ENCODE measurements at places on chromosomes 6 and 20.

GRCh38 chr20:23205211-23205610, 119.1 kb upstream of the CD93 start:
- no peak for DNase-seq

DNA sequence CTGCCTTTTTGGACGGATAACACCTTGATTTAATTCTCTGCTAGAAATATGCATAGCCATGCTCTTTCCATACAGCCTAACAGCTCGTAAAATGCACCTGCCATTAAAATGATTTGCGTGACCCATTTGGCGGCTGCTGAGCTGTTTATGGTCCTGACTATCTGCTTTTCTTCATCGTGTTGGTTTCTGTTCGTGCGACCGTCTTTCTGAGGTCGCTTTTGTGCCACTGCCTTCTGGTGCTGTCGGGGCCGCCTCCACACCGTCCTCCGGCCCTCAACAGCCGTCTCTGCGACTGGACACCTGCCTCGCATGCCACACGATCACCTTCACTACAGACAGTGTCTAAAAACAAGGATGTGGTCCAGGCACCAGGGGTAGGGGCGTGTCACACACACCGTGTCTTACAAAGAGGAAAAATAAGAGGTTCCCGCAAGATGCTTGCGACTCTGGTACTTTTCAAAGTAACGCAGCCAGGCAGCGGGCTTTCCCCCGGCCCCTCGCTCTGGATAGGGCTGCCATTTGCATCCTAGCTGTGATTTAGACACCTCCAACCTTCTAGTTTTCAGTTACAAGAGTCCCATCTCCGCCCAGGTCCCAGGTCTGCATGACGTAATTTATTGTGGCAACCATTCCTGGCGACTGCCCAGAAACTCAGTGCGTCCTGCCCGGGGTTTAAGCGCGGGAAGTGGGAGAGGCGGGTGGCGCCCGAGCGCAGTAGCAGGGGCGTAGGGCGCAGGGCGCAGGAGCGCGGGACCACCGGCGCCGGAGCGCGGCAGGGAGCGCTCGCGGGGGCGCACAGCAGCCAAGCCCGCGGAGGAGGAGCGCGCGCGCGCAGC, at the start of gene STMND1:
Gene STMND1 (plus strand): TSS at position 629 of the 836 bp plus-strand sequence. CDS start 208 bp downstream, outside the sequence.
- DNase-seq = peak; percentile 71

DNA sequence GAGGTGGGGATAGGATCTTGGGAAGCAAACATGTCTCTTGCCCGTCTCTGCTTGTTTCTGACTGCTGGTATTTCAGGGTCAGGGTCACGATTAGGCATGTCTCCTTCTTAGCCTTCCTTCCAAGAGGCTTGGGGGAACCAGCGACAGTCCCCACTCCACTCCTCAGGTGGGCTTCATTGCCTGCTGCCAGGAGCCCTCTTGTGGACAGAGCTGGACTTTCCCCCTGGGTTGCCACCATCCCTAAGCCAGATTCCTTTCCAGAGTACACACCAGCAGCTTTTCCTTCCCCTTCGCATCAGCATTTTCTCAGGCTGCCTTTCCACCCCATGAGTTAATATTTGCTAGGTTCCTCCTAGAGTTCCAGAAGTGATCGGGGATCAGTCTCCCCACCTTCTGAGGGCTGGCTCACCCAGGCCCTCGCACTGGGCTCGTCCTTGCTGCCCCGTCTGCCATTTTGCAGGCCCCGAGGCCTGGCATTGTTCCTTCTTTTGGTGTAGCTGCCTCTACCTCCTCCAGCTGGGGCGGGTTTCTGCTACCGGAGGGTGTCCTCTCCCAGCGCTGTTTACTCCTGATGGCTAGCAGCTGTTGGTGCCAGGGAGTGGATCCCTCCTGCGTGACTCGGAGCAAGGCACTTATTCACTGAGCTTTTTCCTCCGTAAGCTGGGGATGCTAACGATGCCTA, 8.8 kb upstream of the C20orf144 start:
- peak; percentile 87 for DNase-seq

DNA sequence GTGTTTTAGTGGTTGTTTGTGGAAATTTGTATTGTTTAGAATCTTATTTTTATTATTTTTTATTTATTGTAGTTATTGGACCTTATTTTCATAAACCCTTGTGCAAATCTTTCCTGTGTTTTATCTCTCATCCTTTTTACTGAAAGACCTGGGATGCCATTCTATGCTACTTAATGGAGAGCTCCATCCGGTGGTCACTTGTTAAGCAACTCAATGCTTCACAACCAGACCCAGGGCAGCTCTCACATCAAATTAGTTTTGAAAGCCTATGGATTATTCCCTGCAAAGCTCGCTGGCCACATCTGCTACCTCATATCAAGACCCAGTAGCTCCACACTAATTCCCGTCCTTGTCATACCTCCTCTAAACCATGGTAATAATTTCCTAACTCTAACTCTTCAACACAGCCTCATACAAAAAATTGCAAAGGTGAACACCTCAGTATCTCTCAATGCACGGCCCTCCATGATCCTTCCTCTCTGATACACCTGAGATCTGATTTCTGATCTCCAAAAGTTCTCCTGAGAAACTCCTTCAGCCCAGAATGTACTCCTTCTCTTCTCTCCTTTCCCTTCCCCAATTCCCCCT, 296.6 kb upstream of the MANEA start:
- no peak for DNase-seq

- DNase-seq = peak; percentile 97
Observed at GRCh38 chr6:26537846-26538571, at the start of gene HMGN4. HMGN4 (plus strand) TSS chr6:26538366; CDS start chr6:26545207, 6,841 bp downstream.

DNA sequence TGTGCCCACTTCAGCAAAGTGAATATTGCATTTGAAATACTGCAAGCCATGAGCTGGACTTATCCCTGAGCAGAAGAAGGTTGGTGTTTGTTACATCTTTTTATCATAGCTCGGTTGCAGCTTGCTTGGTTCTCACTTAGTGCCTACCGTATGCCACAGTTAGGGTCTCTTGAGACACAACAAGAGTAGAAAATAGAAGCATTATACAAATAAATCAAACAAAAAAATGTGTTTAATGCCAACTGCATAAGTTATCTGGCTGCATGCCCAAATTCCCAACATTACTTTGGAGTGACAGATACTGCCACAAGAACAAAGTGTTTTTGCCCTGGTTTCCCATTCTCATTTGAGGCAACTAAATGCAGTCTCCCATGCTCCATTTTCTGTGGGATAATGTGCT, 53.9 kb upstream of the LAMP5 start:
- DNase-seq = no peak

DNA sequence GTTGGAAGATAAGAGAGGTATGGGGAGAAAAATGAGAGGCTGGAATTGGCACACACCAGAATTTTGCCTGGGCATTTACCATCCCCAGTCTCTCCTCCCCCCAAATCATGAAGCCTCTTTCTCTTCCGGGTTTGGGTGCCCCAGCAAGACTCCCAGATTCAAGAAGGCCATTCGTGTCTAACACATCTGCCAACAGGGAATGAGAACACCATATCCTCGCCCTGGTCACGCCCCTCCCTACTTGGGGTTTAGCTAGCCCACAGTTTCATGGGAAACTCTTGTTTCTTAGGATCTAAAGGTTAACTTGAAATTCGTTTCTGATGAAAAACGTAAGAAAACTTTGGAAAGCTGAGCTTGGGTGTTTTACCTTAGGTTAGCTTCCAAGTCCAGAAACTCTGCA, 105.5 kb upstream of the TMEM170B start:
- no peak for DNase-seq

GRCh38 chr6:166751051-166751595, 124.1 kb upstream of the RPS6KA2 start:
- peak; percentile 91 for DNase-seq

DNA sequence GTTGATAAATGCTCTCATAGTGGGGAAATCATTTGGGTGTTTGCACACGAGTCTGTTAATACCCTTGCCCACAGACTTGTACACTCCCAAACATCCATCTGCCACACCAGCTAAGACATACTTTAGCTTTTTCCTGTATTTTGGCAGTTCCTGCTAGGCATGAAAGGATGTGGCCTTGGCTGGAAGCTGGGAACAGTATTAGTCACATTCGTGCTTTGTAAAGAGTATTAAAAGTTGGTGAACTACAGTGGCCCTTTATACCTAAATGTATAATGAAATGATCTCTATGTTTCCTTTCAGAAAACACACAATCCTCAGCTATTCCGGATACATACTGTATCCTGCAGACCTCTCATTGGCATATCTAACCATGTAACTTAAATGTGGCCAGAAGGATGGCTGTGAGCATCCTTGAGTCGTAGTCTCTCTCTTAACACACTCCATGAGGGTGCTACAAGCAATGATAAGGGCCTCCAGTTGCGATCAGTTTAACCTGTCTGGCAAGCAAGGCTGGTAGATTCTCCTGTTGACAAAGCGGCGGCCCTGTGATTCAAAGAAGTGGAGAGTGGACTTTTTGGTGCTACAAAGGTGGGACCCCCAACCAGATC, 1.5 kb downstream of the LEMD2 start:
- no peak for DNase-seq

DNA sequence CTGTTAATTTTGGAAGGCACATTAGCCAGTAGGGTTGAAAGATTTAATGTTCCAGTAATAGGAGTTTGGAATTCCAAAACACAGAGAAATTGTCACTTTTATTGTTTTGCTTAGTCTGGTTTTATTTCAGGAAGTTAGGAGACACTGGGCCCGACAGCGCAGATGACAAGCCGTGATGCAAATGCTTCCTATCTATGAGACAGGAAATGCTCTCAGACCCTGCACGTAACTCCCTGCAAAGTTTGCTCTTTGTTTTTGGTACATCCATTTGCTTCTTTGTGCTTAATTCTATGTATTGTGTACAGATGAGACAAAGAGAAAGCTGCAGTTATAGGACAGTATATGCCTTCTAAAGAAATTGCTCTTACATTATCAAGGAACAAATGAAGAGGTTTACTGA, 201.6 kb upstream of the SGK1 start:
- no peak for DNase-seq

- no peak for DNase-seq
Observed at GRCh38 chr6:26249707-26249956, 115.4 kb upstream of the BTN3A2 start.

- no peak for DNase-seq
Observed at GRCh38 chr6:3911614-3912336, 62.6 kb downstream of the FAM50B start.

DNA sequence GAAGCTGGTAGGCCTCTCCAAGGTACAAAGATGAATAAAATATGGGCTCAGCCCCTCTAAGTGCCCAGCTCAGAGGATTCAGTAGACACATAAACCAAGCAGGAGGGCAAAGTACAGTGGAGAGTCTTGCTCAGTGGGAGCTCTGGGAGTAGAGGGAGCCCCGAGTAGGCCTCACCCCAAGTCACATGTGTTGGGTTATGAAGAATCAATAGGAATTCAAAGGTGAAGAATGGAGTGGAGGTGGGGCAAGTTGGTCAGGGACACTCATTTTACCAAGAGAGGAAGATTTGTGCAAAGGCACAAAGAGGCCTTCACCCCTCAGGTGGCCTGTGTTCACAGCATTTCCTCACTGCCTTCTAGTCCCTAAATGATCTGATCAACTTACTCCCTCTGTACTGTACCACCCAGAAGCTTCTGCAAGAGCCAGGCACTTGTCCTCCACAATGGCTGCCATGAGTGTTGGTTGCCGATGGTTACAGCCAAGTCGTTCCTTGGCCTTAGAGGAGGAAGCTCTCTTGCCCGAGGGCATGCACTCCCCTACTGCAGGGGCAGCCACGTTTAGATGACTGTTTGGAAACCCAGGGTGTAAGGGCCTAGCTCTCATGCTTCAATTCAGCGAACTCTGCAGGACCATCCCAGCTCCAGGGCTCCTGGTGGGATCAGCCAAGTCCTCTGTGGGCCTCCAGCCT, 6.7 kb upstream of the CDKN1A start:
- peak; percentile 48 for DNase-seq

GRCh38 chr20:63178889-63179686, 36.8 kb downstream of the YTHDF1 start:
- peak; percentile 71 for DNase-seq

DNA sequence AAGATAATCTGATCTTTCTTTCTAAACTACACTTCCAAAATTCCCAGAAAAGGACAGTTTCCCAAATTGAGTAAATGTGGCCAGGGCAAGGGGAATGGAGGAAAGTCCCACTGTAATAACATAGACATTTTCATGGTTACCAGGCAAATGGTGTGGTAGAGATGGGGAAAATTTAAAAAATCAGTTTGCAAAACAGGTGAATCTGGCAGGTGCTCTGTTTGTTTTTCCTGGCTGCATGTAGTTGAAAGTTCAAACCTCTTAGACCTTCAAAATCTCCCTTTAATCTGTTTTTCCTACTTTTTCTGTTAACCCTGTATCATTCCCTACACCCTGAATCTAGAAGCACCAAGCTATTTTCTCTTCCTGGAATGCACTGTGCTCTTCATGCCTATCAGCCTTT, 2.0 kb upstream of the BCKDHB start:
- DNase-seq = no peak

DNA sequence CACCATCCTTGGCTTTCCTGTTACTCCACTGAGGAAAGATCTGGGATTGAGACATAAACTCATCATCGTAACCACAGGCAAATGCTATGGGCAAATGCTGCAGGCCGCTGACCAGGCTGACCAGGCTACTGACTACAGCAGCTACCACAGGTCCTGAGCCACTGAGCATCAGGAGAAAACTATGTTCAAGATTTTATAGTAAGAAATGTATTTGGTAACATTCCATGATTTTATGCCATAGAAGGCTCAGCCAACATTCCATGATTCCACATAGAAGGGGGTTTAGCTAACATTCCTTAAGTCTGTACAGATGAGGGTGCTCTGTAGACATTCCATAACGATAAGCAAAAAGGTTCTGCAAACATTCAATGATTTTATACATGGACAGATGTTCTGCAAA, 16.1 kb upstream of the B4GALT5 start:
- no peak for DNase-seq

DNA sequence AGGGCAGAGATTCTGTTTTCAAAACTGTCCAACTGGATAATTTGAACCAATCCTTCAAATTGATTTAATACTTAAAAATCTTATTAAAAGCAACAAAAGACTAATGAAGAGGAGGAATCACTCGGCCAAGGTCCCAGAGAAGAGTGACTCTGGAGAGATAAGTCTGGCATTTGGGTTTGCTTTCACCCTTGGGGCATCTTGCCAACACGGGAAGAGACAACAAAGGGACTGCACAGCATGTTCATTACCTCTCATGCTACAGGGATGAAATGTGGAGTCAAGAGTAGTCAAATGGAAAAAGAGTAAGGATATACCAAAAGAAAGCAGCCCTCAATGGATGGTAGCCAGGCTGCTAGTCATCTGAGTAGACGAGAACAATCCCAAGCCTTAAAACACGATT, 68.2 kb downstream of the KHDRBS2 start:
- no peak for DNase-seq

GRCh38 chr6:139895205-139895793, 520.9 kb upstream of the CITED2 start:
- DNase-seq = no peak

GRCh38 chr6:105428342-105428957, 25.6 kb upstream of the PREP start:
- no peak for DNase-seq

DNA sequence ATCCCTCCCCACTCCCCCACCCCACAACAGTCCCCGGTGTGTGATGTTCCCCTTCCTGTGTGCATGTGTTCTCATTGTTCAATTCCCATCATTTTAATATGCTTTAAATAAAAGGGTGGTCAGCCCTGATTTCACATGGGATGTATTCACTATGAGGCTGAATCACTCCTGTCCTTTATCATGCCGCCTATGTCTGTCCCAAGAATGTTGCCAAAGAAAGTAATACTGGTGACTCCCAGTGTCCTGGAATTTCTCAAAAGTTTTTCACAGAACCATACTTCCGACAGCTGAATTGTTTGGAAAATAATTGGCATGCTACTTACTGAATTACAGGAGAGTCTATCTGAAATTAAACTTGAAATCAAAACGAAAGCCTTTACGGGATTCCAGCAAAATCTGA, 217.7 kb downstream of the HAO1 start:
- no peak for DNase-seq

- no peak for DNase-seq
Observed at GRCh38 chr20:61976644-61977418, 88.8 kb downstream of the TAF4 start.
